ENCODE measurements at places on chromosomes 5 and 9.

GRCh38 chr5:19140276-19140675 lies 847.7 kb downstream of the CDH18 start:
- DNase-seq, result no peak

DNA sequence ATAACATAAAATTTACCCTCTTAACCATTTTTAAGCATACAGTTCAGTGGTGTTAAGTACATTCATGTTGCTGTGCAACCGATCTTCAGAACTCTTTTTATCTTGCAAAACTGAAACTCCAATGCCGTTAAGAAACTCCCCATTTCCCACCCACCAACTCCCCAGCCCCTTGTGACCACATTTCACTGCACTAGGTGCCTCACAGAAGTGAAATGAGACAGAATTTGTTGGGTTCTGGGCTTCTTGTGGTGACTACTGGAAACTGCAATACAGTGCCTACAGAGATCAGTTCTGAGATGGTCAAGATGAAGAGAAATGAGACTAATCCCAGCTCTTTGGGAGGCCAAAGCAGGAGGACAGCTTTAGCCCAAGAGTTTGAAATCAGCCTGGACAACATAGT lies 202.1 kb upstream of the SLC30A5 start:
- DNase-seq, result no peak

DNA sequence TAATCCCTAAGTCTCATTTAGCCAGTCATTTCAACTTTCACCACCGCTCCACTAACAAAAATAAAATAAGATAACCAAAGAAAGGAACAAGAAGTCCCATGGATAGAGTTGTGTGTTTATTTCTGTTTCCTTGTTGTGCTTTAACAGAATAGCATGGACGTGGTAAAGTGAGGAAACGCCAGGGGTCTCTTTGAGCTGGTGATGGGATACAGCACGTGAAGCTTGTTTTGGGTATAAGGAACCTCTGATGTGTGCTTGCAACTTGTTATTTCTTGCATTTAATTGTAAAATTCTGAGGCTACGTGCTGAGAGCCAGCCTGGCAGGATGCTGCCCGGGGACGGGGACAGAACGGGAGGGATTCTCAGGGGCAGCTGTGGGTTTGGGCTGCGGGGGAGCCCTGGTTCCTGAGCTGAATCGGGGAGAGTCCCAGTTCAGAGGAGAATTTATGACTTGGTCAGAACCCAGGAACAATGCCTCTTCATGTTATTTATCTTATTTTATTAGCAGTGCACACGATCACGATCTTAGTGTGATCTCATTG lies 63.4 kb downstream of the ANKRD33B start:
- no peak for DNase-seq

DNA sequence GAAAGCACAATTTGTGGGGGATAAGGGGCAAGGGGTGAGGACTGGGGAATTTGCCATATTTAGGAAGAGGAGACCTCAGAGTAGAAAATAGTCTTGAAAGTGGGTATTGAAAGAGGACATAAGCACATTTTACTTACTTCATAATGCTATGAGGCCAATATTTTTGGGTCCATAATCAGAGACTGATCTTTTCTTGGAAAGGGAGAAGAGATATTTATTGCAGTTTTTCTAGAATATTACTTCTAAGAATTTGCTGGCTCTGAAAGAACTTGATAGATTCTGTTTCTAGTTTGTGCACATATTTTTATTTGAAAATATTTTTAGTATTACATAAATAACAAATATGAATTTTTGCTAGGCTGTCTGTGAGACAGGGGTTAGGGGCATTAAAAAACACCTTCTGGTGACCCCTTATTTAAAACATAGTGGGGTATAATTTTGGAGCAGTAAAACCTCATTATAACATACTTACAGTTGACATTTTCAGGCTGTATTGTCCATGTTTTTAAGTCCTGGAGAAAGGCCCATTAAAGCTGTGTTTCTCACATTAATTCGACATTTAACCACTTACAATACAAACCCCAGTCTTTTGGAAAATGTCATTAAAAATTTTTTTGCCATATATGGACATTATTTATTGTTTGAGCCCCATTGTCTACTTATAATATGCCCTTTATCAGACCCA lies 118.9 kb upstream of the NFIB start:
- no peak for DNase-seq

DNA sequence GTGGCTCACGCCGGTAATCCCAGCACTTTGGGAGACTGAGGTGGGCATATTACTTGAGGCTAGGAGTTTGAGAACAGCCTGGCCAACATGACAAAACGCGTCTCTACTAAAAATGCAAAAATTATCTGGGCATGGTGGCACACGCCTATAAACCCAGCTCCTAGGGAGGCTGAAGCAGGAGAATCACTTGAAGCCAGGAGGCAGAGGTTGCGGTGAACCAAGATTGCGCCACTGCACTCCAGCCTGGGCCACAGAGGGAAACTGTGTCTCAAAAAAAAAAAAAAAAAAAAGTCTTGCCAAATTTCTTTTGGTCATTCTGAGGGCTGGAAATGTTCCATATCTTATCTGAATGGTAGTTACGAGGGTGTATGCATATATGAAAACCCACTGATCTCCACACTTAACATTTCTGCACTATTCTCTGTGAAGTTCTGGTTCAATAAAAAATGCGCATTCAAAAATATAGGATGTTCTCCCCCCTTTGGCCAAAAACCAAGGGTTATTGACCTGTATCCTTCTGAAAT lies 13.5 kb upstream of the NIPAL4 start:
- no peak for DNase-seq
